Prostate gland (tissue), 2 donors: ENCODE measurements at places on chromosomes 4 and X. TPM values are rescaled to one million over a fixed set of nuclear protein-coding genes. Genes with fewer than 3 reads are reported as not detected.

DNA sequence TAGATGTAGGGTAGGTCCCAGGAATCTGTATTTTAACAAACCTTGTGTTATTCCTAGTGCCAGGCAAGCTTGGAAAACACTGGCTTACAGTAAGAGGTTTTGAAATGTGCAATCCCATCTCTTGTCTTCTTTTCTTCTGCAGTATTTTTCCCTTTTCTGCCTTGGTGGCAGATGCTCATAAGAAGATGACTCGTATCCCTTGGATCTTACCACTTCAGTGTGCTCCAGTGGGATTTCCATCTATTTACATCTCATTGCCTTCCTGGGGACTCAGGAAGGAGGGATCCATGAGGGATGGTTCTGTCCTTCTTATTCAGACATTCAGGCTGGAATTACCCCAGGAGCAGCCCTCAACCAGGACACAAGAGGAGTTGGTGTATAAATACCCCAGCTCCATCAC is 136.6 kb downstream of the NHS start:
- DNase-seq: no peak

DNA sequence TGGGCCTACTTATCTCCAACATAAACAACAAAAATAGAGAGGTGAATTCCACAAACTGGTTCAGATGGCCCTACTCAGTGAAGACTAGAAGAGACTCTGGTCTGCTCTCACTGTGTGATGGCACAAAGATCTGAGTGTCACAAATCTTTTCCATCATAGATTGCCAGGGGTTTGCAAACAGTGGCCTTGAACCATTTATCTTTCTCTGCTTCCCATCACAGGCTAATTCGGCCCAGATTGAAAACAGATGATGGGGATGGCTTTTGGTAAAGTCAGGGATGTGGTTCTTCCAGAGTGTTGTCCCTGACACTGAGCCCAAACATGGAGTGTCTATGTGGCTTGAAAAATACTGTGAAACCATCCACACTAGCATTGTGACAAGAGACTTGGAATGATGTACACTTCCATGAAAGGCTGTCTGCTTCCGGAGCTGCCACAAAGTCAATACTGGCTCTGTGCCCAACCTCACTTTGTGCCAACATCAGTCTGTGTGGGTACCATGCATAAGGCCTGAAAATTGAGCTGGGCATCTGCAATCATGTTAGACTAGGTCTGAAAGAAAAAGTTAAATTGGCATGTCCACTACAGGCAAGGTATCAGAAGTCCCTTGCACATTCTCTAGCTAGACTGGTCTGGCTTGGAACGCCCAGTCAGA is 25.2 kb upstream of the PLAC1 start:
- no peak for DNase-seq

DNA sequence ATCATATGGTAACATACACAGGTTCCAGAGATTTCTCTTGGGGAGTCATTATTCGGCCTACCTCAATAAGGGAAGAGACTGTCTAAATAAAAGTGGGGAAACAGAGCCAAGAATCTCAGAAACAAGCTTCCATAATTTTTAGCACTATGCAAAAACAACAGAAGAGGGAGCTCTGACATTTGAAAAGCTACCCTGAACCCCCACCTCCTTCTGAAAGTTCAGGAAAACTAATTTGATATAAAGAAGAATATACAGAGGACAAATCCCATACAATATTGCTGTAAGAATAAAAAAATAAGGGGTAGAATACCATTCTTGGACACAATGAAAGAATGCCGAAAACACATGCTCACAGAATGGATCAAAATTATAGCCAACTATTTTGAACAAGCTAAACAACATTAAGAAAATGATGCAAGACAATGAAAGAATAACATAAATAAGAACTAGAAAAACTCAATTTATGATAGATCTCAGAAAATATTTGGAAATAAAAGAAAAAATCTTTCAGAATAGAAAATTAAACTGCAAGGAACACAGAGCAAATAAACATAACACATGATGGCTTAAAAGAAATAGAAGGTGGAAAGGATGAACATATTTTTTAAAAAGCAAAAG is 14.4 kb upstream of the ZNF41 start:
- DNase-seq: no peak

DNA sequence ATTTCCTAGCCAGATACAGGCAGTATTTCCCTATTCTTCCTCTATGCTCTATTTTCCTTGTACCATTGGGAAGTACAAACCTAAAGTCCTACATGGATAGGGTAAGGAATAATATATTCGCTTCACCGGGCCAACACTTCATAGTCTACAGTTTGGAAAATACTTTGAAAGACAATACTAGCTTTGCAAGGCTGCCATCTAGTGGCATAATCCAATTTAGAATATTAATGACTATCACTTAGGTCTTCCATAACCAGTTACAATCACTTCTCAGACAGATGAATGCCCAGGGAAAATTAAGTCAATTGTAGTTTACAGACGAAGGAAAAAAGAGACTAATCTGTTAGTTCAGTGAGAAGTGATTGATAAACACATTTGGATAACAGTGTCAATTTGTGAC is 141.0 kb upstream of the FAM47C start:
- DNase-seq: peak; percentile 4

- no peak for DNase-seq
Measured at GRCh38 chrX:143336261-143336660, 181.0 kb downstream of the SPANXN3 start.

GRCh38 chr4:33386764-33387163 is 2666.6 kb downstream of the PCDH7 start:
- no peak for DNase-seq

DNA sequence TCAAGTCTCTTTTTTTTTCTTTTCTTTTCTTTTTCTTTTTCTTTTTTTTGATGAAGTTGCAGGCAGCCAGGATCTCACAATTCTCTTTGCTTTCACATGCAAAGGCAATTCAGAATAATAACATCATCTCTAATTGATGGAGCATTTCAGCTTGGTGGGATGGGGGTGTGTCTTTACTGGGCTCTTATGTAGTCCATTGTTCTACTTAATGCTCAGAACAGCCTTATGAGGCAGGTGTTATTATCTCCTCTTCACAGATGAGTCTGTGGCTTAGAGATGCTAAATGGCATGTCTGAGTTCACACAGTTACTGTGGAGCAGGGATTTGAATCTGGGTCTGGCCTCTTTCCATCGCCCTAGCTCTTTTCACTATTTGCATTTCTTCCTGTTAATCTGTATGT is 70.2 kb downstream of the TRPC5 start:
- DNase-seq: no peak

GRCh38 chr4:1777822-1778641 is 15.1 kb upstream of the FGFR3 start:
- no peak for DNase-seq

- no peak for DNase-seq
Measured at GRCh38 chr4:159282329-159282728, 179.4 kb downstream of the RAPGEF2 start.

- no peak for DNase-seq
Measured at GRCh38 chr4:4226606-4227438, at the start of gene OTOP1. OTOP1 (minus strand) TSS chr4:4226929; CDS start chr4:4226864, 65 bp downstream.

GRCh38 chr4:132101526-132101925 is 1047.6 kb upstream of the PCDH10 start:
- no peak for DNase-seq

GRCh38 chr4:130814896-130815295 is 1718.9 kb downstream of the C4orf33 start:
- no peak for DNase-seq

DNA sequence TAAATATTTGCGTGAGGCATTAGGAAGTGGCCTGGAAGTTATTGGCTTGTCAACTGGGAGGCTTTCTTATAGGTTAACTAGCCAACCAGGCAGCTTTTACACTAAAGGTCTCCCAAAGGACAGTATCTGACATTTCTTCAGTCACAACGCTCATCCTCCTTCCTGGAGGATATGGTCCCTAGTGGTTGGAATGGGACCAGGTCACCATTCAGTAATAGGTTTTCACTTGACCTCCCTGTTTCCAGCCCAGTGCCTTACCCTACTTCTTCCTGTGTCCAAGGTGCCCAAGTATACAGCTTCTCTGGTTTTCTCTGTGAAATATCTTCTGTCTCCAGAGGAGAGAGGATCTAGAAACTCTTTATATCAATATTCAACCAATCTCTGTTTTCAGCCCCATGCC is 38.5 kb downstream of the RPS6KA3 start:
- DNase-seq: no peak

- DNase-seq: no peak
Measured at GRCh38 chr4:187212446-187213080, 488.9 kb upstream of the FAT1 start.

- DNase-seq: no peak
Measured at GRCh38 chrX:52870046-52870445, 2.2 kb upstream of the XAGE3 start.

DNA sequence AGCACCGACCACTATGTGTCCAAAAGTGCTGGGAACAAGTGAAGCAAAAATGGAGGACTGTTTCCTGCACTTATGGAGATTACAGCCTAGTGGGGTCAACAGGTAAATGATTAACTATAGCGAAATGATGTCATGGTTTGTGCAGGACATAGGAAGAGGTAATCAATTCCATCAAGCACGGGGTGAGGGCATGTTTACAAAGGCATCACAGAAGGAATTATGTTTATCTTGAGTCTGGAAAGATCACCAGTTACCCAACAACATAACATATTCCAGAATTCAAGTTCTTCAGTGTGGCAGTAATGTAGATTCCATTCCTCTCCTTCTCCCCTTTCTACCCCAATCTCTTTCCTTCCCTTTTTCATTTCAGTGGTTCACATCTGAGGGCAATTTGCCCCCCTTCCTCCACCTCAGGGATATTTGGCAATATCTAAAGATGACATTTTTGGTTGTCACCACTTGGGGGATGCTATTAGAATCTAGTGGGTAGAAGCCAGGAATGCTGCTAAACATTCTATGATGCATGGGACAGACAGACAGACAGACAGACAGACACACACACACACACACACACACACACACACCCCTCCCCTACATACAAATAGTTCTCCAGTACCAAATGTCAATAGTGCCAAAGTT is 24.1 kb downstream of the FAM47E start:
- no peak for DNase-seq

DNA sequence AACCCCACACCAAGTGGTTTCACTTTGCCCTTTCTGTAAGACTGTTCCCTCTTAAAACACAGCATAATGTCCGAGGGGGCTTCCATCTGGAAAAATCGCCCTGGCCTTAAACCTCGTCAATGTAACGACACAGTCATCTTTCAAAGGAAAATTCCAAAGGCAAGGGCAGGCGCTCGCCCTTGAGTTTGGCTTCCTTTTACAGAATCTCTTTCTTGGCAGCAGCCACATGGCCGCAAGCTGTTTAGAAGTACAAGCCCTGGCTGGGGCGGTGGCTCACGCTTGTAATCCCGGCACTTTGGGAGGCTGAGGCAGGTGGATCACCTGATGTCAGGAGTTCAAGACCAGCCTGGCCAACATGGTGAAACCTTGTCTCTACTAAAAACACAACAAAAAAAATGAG is 27.1 kb upstream of the GRPEL1 start:
- DNase-seq: no peak

- no peak for DNase-seq
Measured at GRCh38 chr4:18882468-18882867, 860.9 kb upstream of the LCORL start.

DNA sequence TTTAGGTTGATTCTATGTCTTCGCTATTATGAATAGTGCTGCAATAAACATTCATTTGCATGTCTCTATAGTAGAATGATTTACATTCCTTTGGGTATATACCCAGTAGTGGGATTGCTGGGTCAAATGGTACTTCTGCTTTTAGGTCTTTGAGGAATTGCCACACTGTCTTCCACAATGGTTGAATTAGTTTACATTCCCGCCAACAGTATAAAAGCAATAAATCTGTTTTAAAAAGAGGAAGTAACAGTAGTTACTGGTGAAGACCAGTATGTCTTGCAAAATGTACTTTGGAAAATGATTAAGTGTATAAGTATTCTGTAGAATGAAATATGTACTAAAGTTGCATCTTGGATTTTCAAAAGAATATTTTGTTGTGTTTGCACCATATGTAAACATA is 77.3 kb downstream of the SHROOM4 start:
- no peak for DNase-seq

- no peak for DNase-seq
Measured at GRCh38 chr4:107900508-107900907, 30.8 kb upstream of the CYP2U1 start.

- no peak for DNase-seq
Measured at GRCh38 chr4:145527773-145528172, 46.1 kb downstream of the SMAD1 start.

- no peak for DNase-seq
Measured at GRCh38 chrX:124827258-124827845, 481.0 kb downstream of the SH2D1A start.

- no peak for DNase-seq
Measured at GRCh38 chr4:113899271-113900070, 80.0 kb downstream of the ARSJ start.

GRCh38 chr4:180028682-180029081 is 2214.5 kb upstream of the TENM3 start:
- no peak for DNase-seq

- DNase-seq: no peak
Measured at GRCh38 chr4:78409612-78410202, 141.9 kb upstream of the ANXA3 start.

- no peak for DNase-seq
Measured at GRCh38 chrX:48714573-48714972, 18.0 kb downstream of the SUV39H1 start.

- no peak for DNase-seq
Measured at GRCh38 chrX:124518885-124519284, 172.5 kb downstream of the SH2D1A start.

GRCh38 chr4:17033768-17034181 is 135.3 kb upstream of the LDB2 start:
- no peak for DNase-seq

- no peak for DNase-seq
Measured at GRCh38 chrX:15616531-15616930, 15.8 kb upstream of the ACE2 start.

GRCh38 chr4:81040012-81040659 is 9.6 kb downstream of the BMP3 start:
- DNase-seq: peak; percentile 11

The TLR2 gene
- 8.9 TPM for total RNA-seq

The FAM133A gene
- total RNA-seq: 15.1 TPM

The XAGE1A gene
- 29.7 TPM for total RNA-seq

The GAB3 gene
- 1.5 TPM for total RNA-seq

The MAGEA2B gene
- not detected for total RNA-seq

The CT45A2 gene
- total RNA-seq: not detected

The VCX gene
- total RNA-seq: 10.2 TPM

The PRRG1 gene
- 3.7 TPM for total RNA-seq

The MTCP1 gene
- total RNA-seq: 15.8 TPM
